Metanephros (tissue), 2 donors: ENCODE measurements at places on chromosomes 11 and 22. TPM values are rescaled to one million over a fixed set of nuclear protein-coding genes. Genes with fewer than 3 reads are reported as not detected.

The C11orf98 gene
- total RNA-seq, result 20.1 TPM

The OAF gene
- total RNA-seq, result 38.0 TPM

The TSPAN18 gene
- 27.6 TPM for total RNA-seq

The OR8U1 gene
- total RNA-seq, result not detected

The TMEM191C gene
- 1.5 TPM for total RNA-seq

The DAGLA gene
- 3.6 TPM for total RNA-seq

The AMPD3 gene
- 11.2 TPM for total RNA-seq

The SDHD gene
- total RNA-seq, result 139 TPM

The VSTM5 gene
- total RNA-seq, result 1.9 TPM

The KRTAP5-8 gene
- 1.1 TPM for total RNA-seq

The SYT8 gene
- total RNA-seq, result 0.82 TPM
